ENCODE measurements at places on chromosomes 16 and 17.

GRCh38 chr17:59355030-59355701 lies 23.7 kb downstream of the YPEL2 start:
- DNase-seq, result no peak

DNA sequence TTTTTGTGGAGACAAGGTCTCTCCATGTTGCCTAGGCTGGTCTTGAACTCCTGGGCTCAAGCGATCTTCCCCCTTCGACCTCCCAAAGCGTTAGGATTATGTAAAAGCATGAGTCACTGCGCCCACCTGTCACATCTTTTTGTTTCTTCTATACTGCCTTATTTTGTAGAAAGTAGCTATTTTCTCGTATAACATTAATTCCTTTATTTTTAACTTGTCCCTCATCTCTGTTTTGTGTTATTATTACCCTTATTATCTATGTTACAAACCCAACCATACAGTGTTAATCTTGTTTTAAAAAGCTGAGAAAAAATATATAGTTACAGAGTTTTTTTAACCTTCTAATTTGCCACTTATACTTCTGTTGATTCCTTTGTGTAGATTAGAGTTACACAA lies 1.4 kb upstream of the TXNDC11 start:
- no peak for DNase-seq

DNA sequence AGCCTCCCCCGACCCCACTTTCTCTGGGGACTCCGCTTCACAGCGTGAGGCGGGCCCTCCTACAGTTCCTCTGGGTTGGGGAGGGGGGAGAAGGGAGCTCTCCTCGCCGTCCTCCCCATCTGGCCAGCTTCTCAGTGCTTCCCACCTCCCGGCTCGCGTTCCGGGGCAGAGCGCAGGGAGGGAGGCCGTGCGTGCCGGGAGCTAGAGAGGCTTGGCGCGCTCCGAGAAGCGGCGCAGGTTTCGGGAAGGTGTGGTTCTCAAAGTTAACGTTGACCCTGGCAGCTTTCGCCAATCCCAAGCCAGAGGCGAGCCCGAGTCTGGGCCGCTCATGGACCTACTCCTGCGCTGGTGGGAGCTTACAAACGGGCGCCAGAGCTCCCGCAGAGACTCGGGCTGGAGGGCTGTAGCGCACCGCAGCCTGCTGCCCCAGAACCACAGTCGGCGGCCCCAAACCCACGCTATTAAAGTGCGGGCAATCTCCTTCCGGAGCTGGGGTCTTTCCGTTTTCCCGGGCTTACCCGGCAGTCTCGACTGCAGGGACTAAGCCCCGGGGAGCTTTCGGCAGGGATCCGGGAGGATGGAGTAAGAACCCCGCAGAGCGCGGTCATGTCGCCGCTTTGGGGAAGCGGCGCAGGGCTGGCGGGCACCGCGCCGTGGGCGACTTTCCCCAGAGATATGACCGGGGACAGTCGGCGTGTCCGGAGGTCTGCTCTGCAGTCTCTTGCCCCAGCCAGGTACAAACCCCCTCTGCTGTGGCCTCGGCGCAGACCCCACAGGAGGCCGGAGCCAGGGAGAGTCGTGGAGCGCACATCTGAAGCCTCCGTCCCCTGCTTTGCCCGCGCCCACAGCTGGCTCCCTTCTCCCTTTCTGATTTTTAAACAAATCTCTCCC lies 787 bp downstream of the CDH11 start:
- peak; percentile 67 for DNase-seq

- DNase-seq, result no peak
Observed at GRCh38 chr16:35314298-35314697, 1854.9 kb downstream of the TP53TG3F start.

DNA sequence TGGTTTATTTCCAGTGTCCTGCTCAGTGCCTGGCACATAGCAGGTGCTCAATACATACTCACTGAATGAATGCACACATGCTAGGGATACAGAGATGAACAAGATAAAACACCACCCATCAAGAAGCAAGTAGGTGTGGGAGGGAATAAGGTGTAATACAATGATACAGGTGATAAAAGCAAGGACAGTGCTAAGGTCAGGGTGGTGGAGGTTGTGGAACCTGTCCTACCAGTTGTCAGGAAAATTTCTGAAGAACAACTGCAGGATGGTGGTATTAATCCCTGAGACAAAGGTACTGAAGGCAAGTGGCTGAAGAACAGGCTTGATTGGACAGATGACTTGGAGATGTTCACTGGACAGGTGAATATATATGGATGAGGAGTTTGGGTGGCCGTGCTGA lies 1.8 kb downstream of the KNOP1 start:
- no peak for DNase-seq
